ENCODE measurements at places on chromosomes 3 and 15.

GRCh38 chr15:97087006-97087741 lies 756.7 kb downstream of the NR2F2 start:
- no peak for DNase-seq

DNA sequence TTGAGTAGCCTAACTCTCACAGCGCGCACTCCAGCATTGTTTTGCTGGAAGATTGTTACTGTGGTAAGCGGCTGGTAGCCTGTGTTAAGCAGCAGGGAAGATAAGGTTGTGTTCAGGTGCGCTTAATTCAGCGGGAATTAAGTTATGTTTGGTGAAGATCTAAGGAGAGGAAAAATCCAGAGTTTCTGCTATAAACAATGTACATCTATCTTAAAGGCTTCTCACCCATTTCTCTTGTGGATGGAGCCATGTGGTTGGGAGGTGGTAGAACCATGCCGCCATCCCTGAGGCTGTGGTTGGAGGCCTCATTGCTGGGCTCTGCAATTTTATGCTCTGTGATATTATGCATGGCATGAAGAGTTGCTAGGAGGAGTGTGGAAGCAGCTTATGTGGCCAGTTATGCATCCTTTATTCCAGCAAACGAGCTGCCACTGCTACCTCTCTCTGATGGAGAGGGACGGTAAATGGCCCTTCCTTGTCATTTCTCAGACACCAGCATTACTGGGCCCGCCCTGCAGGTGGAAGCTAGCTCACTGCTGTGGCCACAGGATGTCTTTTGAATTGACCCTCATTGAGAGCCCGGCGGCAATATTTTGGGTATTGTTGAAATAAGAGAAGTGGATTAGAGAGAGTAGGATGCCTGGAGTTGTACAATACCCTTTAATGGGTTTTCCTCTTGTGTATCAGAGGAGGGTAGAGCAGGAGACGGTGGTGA lies 1.3 kb downstream of the MINAR1 start:
- DNase-seq: no peak

DNA sequence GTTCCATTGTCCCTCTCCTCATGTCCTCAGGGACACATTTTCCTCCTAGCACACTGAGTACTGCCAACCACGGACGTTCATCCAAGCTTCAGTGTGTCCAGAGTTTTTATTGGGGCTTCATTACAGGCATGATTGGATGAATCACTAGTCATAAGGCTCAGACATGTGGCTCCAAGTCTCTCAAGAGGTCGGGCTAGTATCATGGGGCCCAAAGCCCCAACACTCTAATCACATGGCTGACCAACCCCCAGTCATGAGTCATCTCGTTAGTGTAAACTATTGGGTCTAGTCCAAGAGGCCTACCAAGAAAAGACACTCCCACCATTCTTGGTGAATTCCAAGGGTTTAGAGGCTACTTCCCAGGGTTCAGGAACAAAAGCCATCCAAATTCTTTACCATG lies 4.4 kb downstream of the TERC start:
- DNase-seq: no peak

DNA sequence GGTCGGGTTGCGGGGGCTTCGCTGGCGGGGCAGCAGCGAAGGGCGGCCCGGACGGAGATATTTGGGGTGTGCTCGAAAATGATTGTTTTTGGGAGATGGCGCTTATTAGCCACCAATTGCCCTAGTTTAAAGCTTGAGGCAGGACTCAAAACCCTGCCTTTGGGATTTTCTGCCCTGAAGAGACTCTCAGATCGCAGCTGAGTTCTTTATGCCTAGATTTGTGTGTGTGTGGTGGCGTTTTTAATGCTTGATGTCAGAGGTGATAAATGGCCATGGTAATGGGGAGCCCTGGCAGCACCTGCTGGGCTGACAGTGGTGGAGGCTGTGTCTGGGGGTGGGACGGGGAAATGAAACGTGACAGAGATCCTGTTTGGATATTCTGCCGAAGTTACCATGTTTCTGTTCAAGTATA lies 604 bp downstream of the KCTD6 start:
- DNase-seq: no peak

- DNase-seq: no peak
Measured at GRCh38 chr3:52469001-52469400, 13.6 kb downstream of the NISCH start.

GRCh38 chr3:170513642-170514041 lies 72.2 kb downstream of the SLC7A14 start:
- DNase-seq: no peak

- no peak for DNase-seq
Measured at GRCh38 chr3:158617982-158618875, 26.1 kb upstream of the GFM1 start.

DNA sequence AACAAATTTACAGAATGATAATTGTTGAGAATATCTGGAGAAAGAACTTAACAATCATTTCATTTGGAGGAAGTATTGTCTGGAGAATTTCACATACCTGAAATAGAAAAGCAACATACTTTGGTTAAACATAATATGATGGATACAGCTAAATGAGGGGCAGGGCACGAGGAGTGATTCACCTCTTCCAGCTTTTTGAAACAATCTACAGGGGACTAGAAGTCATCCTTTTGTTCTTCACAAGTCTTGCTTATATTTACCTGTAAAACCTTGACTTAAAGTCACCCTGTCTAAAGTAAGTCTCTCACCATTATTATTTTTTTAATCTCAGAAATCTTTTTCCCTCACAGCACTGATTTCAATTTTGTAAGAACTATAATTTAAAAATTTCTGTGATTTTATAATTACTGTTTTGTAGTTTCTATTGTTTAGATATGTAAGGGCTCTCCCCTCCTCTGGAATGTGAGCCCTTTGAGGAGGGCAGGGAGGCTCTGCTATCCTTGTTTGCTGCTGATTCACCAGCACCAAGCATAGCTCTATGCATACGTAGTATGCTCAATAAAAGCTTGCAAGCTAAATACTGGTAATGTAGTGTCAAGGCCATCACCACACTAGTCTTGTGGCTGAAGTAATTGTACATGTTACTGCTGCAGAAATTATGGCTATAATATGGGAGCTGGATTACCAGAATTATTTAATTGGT lies 193.9 kb upstream of the THRB start:
- no peak for DNase-seq

DNA sequence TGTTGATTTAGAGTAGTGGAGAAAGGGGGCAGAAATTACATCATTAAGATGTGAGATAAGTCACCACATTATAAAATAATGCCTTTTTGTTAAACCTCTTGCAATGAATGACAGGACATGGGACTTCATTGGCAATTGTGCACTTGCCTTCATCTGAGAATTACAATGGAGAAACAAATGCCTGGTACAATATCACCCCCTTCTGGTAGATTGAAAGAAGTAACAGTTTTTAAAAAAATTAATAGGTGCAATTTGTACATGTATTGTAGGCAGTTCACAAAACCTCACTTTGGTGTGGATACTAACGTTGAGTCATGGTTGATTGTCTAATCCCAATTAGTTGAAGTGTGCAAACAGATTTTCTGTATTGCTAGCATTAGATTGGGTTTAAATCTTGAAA lies 4.6 kb upstream of the P2RY14 start:
- no peak for DNase-seq

DNA sequence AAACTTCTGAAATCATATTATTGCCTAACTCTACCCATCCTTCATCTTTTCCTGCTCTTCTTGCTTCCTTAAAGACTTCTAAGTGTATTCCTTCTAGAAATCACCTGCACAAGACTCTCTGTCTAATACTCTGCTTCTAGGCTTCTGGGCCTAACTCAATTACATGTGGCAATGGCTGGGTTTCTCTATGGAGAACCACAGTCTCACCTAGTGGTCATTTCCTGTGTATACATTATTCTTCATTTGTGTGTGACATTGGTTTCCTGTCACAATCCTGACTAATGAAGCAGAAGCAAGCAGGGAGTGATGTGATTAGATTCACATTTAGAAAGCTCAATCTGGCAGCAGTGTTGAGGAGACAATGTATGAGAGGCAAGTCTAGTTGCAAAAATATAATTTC lies 16.9 kb upstream of the CLDN1 start:
- DNase-seq: no peak

DNA sequence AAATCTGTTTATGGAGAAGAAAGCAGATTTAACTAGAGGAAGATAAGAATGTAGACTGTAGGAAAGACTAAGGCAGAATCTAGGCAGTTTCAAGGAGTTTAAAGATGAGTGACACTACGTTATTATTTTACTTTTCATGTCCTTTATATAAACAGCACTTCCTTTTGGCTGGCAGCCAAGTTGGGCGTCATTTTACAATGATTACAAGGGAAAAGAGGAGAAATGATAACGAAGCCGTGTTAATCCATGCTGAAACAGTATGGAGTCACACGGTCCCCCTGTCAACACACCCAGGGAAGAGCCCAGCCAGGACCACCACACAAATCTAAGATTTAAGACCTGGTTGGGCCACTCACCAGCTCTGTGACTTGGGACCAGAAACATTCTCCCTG lies 83.7 kb upstream of the NEO1 start:
- DNase-seq: no peak

DNA sequence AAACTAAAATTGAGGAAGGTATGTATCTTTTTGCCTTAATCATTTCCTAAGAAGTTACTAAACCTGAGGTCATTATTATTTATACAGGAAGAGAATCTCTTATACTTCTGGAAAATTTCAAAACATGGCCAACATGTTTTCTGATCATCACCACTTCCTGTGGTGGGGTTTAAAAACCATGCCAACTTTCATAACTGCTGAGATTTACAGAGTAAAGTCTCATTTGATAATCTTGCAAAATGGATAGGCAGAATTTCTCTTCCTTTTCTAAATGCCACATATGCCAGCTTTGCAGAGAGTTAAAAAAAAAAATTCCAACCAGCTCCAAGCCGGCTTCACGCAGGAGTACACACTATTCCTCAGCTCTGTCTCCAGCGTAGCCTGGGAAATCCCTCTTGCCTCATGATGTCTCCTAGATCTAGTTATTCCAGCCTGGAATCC lies 124.3 kb upstream of the SPRED1 start:
- no peak for DNase-seq

DNA sequence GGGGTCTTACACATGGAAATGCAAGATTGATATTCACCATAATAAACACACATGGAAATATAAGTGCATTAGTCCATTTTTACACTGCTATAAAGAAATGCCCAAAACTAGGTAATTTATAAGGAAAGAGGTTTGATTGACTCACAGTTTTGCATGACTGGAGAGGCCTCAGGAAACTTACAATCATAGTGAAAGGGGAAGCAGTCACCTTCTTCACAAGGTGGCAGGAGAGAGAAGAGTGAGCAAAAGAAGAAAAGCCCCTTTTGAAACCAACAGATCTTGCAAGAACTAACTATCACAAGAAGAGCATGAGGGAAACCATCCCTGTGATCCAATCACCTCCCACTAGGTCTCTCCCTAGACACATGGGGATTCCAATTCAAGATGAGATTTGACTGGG lies 111.7 kb upstream of the TP63 start:
- no peak for DNase-seq

DNA sequence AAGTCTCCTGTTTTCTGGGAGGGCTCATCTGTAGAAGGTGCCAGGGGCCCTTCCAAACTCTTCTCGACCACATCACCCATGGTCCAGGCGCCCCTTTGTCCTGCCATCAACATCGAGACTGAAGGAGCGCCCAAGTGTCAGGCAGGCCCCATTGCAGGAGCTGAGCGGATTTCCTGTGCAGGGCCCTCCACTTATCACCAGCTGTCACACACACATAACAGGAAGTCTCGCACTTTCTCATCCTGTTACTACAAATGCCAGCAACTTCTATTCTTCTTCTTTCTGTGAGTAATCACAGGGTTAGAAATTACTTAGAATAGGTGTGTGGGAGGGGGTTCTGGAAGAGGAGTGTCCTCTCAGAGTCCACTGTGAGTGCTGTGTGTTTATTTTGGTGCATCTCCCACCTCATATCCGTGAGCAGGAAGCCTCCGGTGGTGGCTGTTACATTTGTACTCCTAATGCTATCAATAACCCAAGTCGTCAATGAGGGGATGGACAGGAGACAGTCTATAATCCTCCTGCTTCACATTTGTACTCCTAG lies at the start of gene KLHL6:
KLHL6 (minus strand) TSS at position 166 of the 541 bp plus-strand sequence; CDS start at position 113, 53 bp downstream.
- DNase-seq: no peak

GRCh38 chr3:38487323-38487722 lies 8.8 kb upstream of the EXOG start:
- no peak for DNase-seq

DNA sequence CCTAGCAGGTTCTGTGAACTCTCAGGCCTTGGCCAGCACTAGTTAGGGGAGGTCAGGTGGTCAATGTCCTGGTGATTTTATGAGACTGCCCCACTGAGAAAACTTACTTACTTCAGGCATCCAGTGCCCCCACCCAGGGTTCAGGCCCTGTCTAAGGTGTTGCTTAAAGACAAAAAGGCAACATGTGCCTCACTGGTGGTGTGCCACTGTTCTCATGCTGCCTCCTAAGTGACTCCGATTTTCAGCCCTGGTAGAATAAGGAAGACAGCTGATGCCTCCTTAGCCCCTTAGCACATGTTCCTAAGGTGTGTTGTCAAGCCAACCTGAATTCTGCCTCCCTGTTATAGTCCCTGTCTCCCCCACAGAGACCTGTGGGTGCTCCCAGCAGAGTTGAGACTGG lies 5.3 kb downstream of the RBM15B start:
- DNase-seq: no peak

GRCh38 chr3:49352890-49353421 lies 5.2 kb downstream of the GPX1 start:
- DNase-seq: no peak

DNA sequence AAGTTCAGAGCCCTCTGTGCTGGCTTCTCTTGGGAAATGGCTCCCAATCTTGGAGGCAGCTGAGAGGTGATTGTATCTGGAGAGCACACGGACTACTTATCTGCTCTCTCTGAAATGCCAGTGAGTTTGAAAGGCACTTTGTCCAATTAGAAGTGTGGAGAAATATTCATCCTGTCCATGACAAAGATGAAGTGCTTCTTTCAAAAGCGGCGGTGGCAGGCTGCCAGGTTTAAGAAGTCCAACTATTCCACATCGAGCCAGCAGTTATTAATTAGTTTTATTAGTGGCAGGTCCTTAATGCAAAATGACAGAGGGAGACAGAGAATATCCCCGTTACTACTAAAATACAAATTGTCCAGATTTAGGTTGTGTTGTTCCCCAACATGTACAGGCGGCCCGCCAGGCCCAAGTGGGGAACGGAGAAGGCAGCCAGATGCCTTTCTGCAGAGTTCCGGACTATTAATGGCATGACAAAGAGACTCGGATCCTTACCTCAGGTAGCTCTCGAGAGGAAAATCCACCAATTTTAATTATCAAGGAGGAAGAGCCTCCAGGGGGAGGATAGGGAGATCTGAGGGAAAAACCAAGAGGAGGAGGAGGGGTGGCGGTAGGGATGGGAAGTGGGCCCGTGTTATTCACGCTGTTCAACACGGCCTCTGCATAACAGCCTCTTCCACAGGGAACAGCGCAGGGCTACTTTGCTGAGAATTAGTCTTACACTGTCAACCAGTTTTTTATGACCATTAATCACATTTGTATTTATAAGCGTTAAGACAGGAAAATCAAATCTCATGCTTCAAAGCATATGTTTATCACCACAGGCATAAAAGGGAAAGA lies 42.0 kb downstream of the RORA start:
- no peak for DNase-seq
